ENCODE measurements at places on chromosomes 4 and X.

DNA sequence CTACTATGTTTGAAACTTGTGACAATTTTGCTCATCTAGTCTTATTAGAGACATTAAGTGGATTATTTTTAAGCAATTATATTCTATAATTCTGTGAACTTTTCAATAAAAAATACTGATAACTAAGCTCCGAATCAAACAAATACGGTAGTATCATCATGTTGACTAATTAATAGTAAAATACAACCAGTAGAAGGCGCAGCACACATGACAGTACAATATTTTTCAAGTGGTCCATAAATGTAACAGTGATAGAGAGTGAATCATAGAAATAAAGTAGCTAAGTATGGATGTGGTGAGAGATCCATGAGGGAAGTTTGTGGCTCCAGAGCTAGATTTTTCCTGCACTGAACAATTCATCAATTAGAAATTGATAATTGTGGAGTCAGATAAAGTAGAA, 666.2 kb downstream of the KCTD8 start:
- no peaks in the 10 kb centered on the region for H3K4me1 ChIP-seq
- H3K27me3 ChIP-seq: no peaks in the 10 kb centered on the region
- no peak for DNase-seq
- no peaks in the 10 kb centered on the region for H3K36me3 ChIP-seq

DNA sequence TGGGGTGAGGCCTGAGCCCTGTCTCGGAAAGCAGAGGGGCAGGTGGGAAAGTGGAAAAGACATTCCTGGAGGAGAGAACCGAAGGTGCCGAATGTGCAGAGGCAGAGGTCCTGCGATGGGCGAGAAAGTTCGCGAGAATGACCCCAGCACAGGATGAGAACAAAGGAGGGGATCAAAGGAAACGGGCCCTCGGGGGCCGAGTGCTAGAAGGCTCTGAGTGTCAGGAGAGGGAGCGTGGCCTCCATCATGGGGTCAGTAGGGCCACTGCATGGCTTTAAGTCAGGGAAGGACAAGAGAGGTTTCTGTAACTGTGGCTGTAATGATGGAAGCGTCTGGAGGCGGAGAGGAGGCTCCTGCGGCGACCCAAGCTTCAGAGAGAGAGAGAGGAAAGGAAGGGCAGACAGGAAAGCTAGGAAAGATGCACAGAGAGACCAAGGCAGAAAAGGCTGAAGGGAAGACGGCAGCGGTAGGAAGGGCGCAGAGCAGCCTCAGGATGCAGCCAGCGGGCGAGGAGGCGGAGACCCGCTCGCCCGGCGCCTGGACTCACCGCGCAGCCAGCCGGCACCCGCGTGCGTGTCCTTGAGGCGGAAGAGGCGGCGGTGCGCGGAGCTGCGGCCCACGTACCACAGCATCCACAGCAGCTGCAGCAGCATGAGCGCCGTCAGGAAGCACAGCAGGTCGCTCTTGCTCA, 669 bp downstream of the OTOP1 start:
- H3K27ac ChIP-seq: no peak overlapping the region
- no peak overlapping the region for H3K4me3 ChIP-seq
- H3K4me1 ChIP-seq: no peaks in the 10 kb centered on the region
- no peak for DNase-seq
- no peaks in the 10 kb centered on the region for H3K36me3 ChIP-seq

DNA sequence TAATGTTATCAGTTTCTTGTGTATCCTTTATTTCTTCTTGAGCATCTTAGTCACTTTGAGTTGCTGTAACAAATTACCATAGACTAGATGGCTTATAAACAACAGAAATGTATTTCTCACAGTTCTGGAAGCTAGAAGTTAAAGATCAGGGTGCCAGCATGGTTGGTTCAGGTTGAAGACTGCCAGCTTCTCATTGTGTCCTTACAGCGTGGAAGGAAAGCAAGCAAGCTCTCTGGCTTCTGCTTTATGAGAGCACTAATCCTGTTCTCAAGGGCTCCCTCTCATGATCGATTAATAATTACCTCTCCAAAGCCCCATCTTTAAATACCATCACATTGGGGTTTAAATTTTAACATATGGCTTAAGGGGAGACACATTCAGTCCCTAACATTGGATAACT, 497.2 kb downstream of the RAPGEF2 start:
- no peaks in the 10 kb centered on the region for H3K4me1 ChIP-seq
- no peaks in the 10 kb centered on the region for H3K27me3 ChIP-seq
- H3K36me3 ChIP-seq: no peaks in the 10 kb centered on the region

DNA sequence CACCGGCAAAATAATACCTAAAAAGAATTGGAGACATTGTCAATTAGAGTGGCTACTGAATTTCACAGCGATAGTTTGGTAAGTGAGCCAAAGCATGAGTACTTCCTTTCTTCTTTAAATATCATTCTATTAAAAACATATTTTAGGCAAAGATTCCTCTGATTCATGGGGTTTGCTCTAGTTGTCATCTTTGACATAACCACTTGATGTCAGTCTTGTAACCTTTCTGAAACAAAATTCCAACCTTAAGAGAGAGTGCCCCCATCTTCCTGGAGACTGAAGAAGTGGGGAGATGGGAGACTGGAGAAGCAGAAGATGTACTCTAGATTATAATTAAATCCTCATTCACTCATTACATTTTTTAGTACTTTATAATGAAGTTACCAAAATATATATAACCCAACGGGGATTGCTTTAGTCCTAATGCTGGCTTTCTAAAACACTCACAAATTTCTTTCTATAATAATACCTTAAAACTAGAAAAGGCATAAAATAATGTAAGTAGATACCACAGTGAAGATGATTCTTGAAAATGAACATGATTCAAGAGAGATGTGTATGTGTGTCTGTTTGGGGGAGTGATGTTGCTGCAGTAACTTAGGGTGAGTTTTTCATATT, 96.4 kb downstream of the EMCN start:
- H3K36me3 ChIP-seq: no peaks in the 10 kb centered on the region
- no peak overlapping the region for H3K4me3 ChIP-seq
- H3K4me1 ChIP-seq: peaks cover 11% of the 10 kb centered on the region
- DNase-seq: no peak

DNA sequence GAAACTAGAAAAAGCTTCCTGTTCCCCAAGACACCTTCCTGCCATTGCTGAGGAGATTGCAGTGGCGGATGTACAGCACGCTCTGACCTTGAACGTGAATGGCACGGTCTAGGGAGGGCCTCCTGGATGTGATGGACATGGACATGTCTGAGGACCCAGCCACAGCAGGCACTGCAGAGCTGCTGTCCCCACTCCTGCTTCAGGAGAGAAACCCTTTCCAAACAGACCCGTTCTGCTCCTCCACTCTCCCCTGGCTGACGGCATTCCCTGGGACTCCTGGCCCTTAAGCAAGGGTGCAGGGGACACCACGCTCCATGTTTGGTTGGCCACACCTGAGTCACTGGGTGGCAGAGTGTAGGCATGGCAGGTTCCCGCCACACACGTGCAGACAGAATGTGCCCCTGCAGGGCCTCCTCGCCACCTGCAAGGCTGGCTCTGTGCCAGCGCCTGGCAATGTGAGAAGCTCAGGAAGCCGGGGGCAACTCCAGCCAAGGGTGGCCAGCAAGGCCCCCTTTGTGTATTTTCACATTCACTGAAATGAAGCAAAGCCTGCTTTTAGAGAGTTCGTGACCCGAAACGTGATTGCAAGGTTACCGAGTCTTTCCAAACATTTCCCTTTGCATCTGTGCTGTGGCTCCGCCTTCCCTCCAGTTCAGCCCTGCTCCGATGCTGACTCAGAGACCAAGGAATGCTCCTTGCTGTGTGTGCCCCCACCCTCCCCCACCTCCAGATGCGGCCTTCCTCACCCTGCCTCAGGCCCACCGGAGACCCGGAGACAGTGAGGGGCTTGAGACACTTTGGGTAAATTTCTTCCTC, 46.1 kb downstream of the HTRA3 start:
- peaks cover 17% of the 10 kb centered on the region for H3K4me1 ChIP-seq
- H3K27me3 ChIP-seq: no peaks in the 10 kb centered on the region
- DNase-seq: peak; percentile 86
- no peaks in the 10 kb centered on the region for H3K36me3 ChIP-seq
